ENCODE measurements at places on chromosomes 2 and 18.

DNA sequence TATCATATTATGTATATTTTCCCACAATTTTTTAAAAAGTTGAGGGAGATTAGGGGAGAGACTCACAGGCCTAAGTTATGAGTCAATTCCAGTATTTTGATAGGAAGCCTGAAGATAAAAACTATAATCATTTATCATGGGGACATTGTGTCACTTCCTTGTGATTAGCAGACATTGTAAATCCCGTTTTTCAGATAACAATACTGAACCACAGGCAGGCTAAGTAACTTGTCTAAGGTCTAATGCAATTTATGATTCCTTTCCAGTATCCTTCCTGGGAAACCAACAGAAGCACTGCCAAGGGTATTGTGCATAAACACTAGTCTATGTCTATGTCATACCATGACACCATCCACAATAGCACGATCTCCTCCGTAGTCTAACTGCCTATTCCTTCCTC lies 235.2 kb upstream of the PIK3C3 start:
- no peak for DNase-seq

GRCh38 chr2:1837022-1837421 lies 92.7 kb upstream of the PXDN start:
- no peak for DNase-seq

DNA sequence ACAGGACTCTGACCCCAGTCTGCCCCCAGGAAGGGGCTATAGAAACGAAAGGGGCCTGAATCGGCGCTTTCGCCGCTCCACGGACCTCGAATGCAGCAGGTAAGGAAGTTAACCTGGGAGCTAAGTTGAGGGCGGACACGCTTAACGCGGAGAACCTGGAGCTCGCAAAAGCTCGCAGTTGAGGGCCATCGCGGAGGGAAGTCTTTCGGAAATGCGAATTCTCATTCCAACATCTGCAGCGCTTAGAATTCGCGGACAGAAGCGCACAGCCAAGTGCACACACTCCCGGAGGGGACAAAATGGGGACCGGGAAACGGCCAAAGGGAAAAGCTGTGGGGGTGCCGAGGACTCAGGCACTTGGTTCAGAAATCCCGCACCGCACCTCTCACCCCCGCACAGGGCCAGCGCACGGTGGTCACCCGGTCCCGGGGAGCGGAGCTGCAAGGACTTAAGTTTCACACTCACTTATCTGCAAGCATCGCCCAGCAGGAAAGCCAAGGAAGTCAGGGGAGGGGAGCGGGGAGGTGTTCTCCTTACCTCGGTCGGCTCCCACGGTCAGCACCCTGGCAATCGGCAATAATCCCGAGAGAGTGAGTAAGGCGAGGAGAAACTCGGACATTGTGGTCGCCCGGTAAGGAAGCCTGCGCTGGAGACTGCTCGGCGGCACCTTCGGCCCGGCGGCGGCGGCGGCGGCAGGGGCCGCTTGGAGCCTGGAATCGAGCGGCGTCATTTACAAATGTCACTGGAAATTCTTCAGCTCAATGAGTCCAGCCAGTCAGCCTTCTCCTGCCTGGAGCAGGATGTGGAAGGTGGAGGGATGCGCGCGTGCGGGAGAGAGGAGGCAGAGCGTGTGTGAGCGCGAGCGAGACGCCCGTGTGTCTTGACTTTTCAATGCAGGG lies 456 bp downstream of the LRP1B start:
- no peak for DNase-seq

- DNase-seq: no peak
Observed at GRCh38 chr18:8841781-8842485, 136.6 kb downstream of the MTCL1 start.

DNA sequence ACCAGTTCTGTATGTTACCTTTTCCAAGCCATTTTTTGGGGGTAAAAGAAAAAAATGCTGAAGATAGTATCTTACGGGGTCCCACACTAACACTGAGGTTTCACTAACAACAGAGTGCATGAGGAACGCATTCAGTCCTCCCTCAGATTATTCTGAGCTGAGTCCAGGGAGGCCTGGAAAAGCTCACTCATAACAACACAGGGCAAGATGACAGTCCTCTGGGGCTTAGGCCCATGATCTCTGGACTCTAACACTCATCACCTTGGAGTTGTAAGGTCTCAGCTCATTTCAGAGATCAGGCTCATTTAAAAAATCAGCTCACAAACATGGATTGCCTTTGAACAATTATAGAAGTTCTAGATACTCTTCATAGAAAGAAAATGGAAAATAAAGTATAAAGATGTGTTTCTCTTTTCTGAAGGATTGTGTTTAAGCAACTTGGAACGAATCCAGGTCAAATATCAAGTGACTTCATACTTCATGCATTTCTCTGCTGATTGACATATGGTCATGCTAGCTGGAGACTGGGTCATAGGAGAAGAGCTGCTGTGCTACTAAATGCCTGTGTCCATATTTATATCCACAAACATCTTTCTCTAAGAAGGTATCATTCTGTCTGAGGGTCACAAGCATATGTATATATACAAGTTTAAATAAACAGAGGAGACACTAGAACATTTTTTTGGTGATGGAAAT lies 265.8 kb downstream of the ALK start:
- DNase-seq: no peak

GRCh38 chr18:50853863-50854271 lies 25.1 kb upstream of the ME2 start:
- DNase-seq: no peak

DNA sequence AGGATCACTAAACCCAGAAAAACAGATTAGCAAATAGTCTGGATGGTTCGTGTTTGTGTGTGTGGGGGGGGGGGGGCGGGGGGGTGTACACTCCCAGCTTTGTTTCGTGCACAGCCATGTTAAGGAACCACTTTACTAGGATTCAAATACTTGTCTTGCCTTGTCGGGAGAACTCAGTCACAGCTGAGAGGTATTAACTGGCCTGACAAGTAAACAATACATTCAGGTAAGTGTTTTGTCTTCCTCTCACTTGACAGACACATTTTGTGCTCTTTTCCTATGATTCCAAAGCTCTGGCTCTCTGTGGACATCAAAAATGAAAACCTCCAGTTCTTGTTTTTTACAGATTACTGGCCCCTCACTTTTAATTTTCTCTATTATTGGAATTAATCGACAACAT lies 173.5 kb downstream of the LRP1B start:
- DNase-seq: no peak

- no peak for DNase-seq
Observed at GRCh38 chr2:141195087-141195486, 935.7 kb downstream of the LRP1B start.

- no peak for DNase-seq
Observed at GRCh38 chr2:216495656-216496055, 3.0 kb upstream of the RPL37A start.

DNA sequence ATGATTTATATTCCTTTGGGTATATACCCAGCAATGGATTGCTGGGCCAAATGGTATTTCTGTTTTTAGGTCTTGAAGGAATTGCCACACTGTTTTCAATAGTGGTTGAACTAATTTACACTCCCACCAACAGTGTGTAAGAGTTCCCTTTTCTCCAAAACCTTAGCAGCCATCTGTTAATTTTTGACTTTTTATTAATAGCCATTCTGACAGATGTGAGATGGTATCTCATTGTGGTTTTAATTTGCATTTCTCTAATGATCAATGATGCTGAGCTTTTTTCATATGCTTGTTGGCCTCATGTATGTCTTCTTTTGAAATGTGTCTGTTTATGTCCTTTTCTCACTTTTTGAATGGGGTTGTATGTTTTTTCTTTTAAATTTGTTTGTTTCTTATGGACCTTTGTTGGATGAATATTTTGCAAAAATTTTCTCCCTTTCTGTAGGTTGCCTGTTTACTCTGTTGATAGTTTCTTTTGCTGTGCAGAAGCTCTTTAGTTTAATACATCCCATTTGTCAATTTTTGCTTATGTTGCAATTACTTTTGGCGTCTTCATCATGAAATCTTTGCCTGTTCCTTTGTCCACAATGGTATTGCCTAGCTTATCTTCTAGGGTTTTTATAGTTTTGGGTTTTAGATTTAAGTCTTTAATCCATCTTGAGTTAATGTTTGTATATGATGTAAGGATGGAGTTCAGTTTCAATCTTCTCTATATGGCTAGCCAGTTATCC lies 119.7 kb upstream of the XIRP2 start:
- no peak for DNase-seq

- DNase-seq: no peak
Observed at GRCh38 chr2:50513724-50514123, 518.2 kb downstream of the NRXN1 start.

DNA sequence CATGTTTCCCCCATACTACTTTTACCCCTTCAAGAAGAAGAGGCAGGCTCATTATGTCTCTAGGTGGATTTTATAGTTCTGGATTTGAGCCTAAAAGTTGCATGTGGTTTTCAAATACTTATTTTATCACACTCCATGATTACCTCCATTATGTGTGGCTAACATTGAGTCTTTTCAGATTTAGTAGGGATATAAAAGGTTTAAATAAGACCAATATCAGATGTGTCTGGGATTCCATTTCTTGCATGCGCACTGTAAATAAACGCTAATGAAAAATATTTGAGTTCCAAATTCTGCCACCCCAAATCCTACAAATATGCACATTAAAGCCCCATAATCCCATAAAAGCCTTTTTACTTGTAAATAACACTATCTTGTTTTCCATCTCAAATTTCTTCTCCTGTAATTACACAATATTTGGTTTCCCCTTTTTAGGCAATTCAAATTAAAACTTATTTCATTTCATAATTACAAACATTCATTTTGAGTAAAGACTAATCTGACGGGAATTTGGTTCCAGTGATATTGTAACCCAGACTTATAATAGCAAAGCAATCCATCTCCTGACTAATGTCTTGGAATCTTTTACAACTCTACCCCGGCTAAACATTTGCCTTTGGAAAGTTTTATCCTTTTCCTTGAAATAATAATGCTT lies 600.0 kb downstream of the SLC4A3 start:
- no peak for DNase-seq

- no peak for DNase-seq
Observed at GRCh38 chr2:53813151-53813550, 26.3 kb downstream of the ERLEC1 start.

- no peak for DNase-seq
Observed at GRCh38 chr2:225512876-225513540, 113.5 kb downstream of the NYAP2 start.

DNA sequence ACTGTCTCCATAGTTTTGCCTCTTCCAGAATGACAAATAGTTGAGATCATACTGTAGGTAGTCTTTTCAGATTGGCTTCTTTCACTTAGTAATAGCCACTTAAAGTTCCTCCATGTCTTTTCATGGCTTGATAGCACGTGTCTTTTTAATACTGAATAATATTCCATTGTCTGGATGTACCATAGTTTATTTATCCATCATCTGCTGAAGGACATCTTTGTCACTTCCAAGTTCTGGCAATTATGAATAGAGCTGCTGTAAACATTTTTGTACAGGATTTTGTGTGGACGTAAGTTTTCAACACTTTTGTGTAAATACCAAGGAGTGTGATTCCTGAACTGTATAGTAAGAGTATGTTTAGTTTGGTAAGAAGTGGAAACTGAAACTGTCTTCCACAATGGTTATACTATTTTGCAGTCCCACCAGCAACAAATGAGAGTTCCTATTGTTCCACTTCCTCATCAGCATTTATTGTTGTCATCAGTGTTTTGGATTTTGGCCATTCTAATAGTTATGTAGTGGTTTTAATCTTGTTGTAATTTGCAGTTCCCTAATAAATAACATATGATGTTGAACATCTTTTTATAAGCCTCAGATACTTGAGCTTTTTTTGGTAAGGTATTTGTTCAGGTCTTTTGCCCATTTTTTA lies 18.9 kb downstream of the LTBP1 start:
- DNase-seq: no peak

DNA sequence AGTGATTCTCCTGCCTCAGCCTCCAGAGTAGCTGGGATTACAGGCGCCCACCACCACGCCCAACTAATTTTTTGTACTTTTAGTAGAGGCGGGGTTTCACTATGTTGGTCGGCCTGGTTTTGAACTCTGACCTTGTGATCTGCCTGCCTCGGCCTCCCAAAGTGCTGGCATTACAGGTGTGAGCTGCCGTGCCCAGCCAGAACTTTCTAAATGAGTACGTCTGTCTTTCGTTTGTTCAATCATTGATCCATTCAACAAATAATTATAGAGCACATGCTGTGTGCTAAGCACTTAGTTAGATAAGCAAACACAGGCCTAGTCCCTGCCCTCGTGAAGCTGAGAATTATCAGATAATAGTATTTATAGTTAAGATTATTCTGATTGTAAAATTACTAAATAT lies 56.5 kb downstream of the TTC39C start:
- DNase-seq: peak; percentile 14

DNA sequence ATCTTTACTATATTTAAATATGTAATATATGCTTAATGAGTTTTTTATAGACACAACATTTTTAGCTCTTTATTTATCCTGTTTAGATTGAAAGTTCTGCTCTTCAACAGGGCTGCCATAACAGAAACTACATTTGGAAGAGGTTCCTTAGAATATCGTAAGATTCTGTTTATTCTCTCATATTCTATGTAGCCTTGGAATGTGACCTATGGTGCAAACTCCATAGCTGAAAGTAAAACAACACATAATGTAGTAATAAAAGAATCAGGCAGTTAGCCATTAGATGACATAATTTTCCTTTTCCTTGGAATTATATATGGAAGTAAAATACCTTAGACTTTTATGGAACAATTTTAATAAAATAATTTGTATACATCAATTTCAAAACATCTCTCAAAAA lies 91.3 kb downstream of the ZNF804A start:
- no peak for DNase-seq

GRCh38 chr18:13565228-13565627 lies 161.1 kb downstream of the FAM210A start:
- no peak for DNase-seq

- no peak for DNase-seq
Observed at GRCh38 chr18:65464361-65464760, 286.5 kb upstream of the CDH7 start.

DNA sequence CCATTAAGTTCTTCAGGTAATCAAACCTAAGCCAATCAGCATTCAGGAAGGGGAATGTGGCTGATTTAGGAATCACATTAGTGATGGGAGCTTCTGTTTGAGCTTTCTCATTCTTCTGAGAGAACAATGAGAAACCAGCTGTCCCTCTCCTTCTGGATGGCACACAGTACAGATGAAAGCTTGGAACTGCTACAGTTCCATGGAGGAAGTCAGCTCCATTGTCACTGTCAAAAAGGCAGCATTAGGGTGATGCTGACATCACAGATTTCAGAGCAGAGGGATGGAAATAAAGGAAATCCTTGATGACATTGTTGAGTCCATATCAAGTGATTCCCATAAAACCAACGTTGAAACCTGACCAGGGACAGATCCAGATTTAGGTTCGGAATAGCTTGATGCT lies 36.1 kb upstream of the ACYP2 start:
- DNase-seq: no peak

DNA sequence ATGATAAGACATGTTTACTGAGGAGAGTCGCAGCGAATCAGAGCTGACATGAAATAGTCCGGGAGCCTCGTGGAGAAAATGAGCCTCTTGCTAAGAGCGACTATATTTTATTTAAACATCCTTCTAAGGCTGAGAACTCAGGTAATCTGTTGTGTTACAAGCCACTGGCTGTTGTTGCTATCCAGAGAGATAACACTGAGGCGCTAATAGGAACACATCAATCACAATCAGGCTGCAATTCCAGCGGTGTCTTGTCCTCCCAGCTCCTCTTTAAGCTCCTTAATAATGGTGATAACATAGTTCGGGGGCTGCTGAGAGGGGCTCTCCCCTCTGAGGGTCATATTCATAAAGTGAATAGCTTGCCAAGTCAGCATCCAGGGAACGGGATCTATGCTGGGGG lies 95.1 kb downstream of the INSIG2 start:
- no peak for DNase-seq

GRCh38 chr2:239882331-239882732 lies 142.8 kb downstream of the NDUFA10 start:
- peak; percentile 75 for DNase-seq

Measured in esophagus muscularis mucosa (tissue), 4 donors.